ENCODE measurements at places on chromosomes 3 and 15.

GRCh38 chr3:127624063-127624462, 4.9 kb upstream of the PODXL2 start:
- DNase-seq: no peak

DNA sequence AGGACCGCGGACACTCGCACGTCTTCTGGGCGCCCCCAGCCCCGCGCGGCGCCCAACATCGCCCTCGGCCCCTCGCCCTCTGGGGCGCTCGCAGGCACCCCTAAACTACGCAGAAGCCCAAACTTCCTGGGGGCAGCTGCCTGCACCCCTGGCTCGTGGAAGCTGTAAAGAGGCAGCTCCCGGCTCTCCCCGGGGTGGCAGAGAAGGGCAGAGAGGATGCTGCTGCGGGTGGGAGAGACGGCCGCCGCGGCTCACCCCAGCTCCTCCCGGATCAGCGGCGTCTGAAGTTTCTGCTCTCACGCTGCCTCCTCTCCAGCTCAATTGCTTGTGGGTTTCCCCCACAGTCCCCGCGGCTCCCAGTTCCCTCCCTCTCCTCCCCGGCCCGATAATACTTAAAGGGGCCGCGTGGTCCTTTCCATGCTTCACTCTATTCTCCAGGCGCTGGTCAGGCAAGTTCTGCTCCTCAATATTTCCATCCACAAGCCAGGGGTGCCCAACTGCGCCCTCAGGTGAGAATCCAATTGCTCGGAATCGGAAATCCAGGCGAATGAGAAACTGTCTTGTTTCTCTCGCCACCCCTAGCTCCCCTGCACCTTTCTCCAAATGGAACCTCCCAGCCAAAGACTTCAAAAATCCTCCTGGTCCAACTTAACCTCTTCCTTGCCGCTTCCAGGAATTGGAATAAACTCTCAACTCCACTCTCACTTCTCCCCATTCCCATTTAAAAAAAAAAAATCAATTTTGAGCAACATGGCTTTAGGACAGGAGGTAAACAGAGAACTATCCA, 748.5 kb downstream of the ROBO1 start:
- peak; percentile 92 for DNase-seq

- DNase-seq: no peak
Observed at GRCh38 chr3:71309886-71310285, 273.6 kb downstream of the FOXP1 start.

DNA sequence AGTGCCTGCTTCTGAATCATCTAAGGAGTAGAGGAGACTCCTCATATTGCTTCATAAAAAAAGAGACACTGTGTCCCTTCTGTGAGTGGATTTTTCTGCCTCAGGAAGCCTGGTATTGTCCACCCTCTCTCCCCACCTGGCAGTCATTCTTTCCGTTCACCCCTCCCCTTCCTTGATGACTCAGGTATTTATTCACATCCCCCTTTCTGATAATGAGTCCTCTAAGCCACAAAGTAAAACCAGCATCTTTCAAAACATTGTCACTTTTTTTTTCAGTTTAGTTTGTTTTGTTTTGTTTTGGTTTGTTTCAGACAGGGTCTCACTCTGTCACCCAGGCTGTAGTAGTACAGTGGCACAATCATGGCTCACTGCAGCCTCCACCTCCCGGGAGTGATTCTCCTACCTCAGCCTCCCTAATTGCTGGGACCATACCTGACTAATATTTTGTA, 65.2 kb upstream of the UBE2E1 start:
- no peak for DNase-seq

GRCh38 chr15:67109141-67110034, 44.0 kb downstream of the SMAD3 start:
- no peak for DNase-seq

- DNase-seq: no peak
Observed at GRCh38 chr15:70240082-70240481, 142.4 kb upstream of the TLE3 start.

- no peak for DNase-seq
Observed at GRCh38 chr3:131007782-131008181, 18.8 kb downstream of the ASTE1 start.

GRCh38 chr3:149771652-149772271, 19.5 kb upstream of the COMMD2 start:
- no peak for DNase-seq

DNA sequence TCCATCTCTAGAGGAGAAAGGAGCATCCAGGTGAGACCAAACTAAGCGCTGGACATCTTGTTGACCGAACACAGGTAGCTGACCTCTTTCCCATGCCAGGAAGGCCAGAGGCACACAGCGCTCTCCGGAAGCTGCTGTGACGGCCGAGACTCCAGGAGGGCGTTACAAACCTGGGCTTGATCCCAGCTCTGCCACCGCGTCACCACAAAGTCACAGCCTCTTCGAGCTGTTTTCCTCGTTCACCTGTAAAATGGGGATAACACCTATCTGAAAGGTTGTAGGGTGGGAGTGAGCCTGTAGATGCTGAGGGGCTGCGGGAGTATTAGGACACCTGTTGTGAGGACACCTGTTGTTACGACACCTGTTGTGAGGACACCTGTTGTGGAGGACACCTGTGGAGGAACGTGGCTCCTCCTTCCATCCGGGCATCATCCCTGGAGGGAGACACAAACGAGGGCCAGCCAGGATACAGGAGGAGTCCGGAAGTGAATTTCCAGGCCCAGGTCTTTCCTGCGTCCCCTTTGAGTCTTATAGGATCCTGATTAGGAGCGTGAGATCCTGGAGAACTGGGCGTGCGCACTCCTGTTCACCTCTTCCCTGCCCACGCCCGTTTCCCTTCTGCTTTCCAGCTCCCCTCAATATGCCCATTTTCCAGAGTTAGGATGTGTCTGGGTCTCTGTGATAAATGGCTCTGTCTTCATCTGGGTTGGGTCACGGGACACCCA, 2.3 kb upstream of the MUC4 start:
- DNase-seq: no peak

- DNase-seq: no peak
Observed at GRCh38 chr15:62515696-62516395, 350.8 kb upstream of the C2CD4B start.

GRCh38 chr15:73965758-73966113, 26.4 kb downstream of the STOML1 start:
- no peak for DNase-seq

DNA sequence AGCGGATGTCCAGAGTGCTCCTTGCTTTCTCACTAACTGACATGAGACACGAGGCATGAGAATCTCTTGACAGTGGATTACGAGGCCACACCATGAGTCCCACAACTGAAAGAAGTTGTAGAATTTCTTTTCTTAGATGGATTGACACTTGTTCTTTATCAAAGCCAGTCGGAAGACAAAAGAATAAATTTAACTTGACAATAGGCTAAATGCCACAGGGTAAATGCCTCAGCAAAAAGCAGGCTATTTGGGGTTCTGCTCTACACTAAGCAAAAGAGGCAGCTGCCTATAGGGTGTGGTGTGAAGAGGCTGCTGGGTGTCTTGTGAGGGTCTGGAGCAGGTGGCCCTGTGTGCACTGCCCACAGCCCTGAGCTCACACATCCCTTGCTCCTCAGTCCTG, 135.1 kb upstream of the SEMA6D start:
- no peak for DNase-seq

- DNase-seq: no peak
Observed at GRCh38 chr3:188292827-188293226, 138.9 kb downstream of the LPP start.

- DNase-seq: no peak
Observed at GRCh38 chr3:180918542-180918941, 6.1 kb downstream of the FXR1 start.

DNA sequence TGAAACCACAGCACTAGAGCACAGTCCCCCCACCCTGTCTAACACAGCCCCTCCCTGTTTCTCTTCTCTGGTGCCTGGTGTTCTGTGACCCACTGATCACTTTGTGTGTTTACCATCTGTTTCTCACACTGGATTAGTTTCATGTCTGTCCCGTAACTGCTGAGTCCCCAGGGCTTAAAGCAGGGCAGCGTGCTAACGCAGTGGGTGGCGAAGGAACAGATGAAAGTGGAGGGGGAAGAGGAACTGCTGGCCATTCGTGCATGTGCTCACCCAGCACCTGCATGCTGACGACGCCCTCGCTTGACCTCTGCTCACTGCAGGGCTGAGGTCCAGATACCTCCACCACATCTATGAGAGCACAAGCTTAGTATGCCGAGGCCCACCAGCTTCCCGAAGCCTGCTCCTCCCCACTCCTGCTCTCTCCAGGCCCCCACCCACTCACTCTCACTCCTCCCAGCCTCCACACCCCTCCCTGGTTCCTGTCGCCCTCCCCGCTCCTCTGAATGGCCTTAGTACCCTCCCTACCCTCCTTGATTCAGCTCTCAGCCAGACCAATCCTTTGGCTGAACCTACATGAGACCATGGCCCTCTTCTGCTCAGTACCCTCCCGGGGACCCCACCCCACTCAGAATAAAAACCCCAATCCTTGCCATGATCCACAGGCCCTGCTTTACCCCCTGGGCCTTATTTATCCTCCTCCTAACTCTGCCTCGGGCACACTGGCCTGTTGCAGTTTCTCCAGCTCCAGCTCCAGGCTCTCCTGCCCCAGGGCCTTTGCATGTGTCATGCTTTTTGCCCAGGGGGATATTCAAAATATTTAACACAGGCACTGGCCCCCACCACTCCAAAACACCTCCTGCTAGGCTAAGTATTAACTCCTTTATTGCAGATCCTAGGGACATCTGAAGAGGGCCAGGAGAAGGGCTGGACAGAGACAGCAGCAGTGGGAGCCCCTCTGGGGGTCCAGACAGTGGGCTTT, 15.1 kb upstream of the IQSEC1 start:
- DNase-seq: no peak

DNA sequence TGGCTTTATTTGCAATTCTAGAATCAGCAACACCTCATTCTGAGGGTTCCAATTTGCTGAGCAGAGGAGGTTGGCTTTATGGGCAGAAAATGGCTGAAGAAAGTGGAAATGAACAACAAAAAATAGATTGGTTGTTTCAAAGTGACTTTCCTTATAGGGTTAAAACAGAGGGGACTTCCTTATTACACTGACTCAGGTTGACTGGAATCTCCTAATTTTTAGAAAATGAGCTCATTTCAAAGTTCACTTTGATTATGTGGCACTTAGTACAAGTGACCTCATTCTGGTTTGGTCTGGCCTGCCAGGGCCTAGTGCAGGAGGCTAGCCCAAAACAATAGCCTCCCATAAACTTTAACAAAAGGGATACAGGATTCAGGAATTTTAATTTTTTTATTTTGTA, 41.4 kb downstream of the NFKBIZ start:
- no peak for DNase-seq

DNA sequence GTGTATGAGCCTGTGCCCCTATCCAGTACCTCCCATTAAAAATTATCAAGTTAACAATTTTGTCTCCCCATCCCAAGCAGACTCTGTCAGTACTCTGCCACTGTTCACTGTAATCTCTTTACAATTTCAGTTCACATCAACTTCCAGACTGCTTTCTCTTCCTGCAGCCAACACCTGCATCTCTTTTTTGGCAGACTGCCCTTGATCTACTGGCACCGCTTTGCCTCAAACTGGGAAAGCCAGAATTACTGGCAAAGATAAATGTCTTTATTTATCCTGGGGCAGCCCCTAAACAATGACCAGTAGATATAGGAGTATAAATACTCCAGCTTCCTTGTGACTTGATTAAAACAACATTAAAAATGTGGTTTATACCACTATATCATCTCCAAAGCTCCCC, 494.1 kb downstream of the ZNF385D start:
- no peak for DNase-seq

DNA sequence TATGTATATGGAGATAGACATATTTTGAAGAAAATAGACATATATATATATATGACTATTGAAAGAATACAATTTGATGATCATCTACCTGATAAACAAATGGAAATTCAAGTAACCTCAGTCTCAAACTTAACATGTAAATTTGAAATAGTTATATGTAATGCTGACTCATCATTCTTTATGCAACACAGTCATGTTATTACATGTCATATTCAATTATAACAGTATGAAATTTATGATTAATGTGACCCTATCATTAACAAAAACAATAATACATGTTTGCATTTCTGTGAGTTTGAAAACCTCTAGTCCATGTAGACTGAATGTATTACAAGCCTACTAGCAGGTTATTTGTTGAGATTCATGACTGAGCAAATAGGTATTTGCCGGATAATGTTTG, 204.1 kb downstream of the CADM2 start:
- no peak for DNase-seq

DNA sequence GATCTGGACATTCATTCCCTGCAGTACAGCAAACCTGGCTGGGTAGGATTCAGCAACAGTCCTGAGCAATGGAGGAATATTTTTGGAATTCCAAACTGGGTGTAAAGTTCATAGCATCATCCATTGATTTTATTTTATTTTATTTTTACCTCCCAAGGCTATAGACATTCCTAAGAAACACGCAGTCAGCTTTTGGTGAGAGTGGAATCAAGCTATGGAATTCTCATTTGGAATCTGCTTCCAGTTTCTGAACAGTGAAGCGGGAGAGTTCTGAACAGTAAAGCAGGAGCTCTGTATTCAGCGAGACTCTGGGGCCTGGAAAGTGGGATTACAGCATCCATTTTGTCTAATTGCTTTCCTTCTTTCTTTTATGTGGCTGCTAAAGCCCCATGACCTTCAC, 1.4 kb upstream of the PDZRN3 start:
- DNase-seq: no peak

- DNase-seq: no peak
Observed at GRCh38 chr3:107942951-107943749, 147.7 kb downstream of the CD47 start.

- no peak for DNase-seq
Observed at GRCh38 chr3:51530485-51530884, 8.0 kb upstream of the RAD54L2 start.

DNA sequence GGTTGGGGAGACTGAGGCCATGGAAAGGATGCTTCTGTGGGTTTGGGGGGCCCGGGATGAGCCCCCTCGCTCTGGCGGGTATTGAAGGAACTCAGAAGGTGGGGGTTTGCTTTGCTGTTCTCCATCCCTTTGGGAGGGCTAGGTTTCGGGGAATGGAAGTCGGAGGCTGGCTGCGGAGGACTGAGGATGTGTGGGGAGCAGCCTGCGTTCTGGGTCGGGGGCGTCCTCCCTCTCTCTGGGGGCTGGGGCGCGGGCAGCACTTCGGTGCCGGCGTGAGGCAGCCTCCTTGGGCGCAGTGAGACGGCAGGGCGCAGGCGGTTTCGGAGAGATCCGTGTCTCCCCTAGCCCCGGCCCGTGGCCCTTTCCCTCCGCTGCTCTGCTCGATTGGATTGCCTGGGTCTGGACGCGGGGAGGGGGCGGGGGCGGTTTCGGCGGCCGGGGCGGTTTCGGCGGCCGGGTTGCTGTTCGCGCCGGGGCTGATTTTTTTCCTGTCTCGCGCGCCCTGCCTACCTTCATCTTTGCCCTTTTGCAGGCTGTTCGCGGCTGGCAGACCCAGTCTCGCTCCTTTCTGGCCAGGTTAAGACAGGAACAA, 1.4 kb downstream of the PTPRG start:
- no peak for DNase-seq

- DNase-seq: no peak
Observed at GRCh38 chr15:74585191-74585590, 30.4 kb upstream of the CLK3 start.

GRCh38 chr3:183178833-183179549, 16.5 kb upstream of the LAMP3 start:
- DNase-seq: peak; percentile 47

GRCh38 chr15:80957556-80957955, 32.1 kb downstream of the MESD start:
- DNase-seq: no peak

- no peak for DNase-seq
Observed at GRCh38 chr15:99399618-99400017, 148.3 kb downstream of the LRRC28 start.

GRCh38 chr15:55627730-55628368, 39.7 kb upstream of the PYGO1 start:
- DNase-seq: peak; percentile 26
